ACHN (cell line): ENCODE measurements at places on chromosomes 16 and 17.

- no peak for DNase-seq
Observed at GRCh38 chr17:16068323-16068722, 68.7 kb downstream of the TTC19 start.

DNA sequence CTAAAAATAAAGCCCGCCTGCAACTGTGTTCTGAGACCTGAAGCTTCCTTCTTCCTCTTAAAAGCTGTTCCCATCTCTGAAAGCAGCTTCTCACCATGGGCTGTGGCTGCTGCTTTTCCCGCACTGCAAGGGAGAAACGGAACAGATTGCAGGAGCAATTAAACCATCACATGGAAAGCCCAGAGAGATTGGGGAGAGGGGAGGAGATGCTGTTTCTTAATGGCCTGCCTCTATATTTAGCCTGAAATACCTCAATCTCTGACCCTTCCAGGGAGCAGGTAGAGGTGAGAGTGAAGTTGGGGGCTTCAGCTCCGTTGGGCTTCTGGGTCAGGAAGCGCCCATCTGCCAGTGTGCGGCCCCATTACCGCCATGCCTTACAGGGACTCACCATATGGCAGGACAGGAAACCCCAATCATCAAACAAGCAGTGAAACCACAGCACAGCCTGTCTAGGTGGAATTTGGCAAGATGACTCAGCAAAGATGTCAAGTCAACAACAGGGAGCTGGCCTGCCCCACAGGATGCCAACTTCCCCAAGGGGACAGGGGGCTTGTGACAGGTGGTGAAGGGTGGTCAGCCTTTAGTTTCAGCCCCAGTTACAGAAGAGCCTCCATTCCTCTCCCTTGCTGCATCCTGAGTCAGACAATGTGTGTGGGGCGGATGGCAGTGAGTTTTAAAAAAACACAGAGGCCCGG lies 286.6 kb upstream of the CCL2 start:
- DNase-seq: no peak

- no peak for DNase-seq
Observed at GRCh38 chr17:1940810-1941185, 84.3 kb downstream of the RTN4RL1 start.

DNA sequence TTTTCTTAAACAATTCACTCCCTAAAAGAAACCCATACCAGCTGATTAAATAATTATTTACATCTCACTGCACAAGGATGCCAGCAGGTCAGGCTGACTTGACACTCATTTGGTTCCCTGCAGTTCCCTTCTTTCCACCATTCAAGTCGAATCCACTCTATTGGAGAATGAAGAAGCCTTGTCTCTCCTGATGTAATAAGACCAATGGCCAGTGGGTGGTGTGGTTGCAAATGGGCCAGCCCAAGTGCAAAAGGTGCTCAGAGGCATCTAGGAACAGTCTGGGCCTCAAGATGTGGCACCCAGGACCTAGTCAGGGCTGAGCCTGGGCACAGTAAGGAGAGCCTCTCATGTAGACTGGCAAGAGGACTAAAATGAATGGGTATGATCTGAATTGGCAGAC lies 9.3 kb downstream of the C16orf78 start:
- peak; percentile 6 for DNase-seq

- DNase-seq: no peak
Observed at GRCh38 chr17:55040611-55041010, 72.0 kb downstream of the STXBP4 start.

- no peak for DNase-seq
Observed at GRCh38 chr17:45687594-45687993, 96.5 kb upstream of the CRHR1 start.

DNA sequence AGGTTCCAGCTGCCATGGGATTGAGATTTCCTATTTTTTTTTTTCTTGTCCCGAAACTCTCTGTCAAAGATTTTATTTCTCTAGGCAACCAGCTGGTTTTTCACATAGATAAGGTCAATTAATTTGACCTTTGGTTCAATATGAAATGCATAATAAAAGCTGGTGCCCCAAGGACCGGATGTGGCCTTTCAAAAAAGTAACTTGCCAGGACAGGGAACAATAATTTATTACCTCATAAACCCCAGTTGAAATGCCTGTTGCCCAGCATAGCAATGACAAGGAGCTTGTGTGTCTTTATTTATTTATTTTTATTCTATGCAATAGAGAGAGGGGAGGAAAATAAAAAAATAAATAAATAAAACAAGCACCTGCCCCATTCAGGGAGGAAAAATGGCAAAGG lies 472.7 kb downstream of the KCNJ2 start:
- no peak for DNase-seq

GRCh38 chr17:80559825-80560251 lies 15.2 kb downstream of the RPTOR start:
- DNase-seq: peak; percentile 73

DNA sequence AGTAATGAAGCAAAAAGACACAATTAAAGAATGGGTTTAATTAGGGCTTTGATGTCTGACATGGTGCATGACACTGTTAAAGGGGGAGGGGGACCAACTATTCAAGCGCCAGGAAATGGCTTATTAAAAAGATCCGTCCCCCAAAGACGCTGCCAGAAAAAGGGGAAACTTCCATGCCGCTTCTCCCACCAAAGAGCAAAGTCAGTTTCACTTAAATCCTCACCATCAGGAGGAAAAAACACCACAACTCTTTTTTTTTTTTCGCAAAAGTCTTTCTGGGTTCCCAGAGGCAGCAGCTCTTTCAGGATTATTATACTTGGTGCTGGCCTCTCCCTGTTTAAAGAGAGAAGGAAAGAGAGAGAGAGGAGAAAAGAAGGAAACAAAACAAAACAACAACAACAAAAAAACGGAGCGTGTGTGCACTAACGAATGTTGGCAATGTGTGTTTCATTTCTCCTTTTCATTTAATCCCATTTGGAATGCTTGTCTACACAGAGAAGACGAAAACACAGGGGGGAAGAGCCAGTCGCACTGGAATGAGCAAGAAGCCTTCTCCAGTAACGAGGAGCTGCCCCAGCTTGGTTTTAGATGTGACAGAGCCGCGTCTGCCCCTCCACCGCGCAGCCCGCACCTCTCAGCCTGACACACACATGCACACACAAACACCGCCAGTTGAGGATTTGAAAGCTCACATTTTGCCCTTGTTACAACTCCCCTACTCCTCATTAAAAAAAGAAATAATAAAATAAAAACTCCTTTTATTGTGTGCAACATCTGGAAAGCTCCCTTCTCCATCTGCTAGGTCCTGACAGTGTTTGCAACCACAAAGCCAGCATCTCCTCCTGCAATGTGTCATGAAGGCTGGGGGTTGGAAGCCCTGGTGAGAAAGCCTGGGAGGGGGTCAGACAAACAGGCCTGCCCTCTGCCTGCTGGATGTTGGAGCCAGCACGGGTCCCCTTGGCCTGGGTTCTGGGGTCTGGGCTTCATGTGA lies 32.7 kb upstream of the AXIN2 start:
- no peak for DNase-seq

DNA sequence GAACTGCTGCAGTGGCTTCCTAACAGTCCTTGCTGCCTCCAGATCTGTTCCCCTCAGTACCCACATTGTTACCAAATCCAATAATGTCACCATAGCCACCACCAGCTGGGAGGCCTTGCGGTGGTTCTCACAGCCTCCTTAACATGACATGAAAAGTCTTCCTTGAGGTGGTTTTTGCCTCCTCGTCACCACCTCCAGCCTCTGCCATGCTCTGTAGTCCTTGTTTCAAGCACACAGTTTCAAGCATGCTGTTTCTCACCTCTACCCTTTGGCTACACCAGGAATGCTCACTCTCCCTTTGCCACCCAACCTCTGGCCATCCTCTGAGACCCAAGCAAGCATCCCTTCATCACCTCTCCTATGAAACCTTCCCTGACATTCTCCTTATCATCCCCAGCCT lies 47.2 kb downstream of the DNAH9 start:
- DNase-seq: no peak

- DNase-seq: no peak
Observed at GRCh38 chr17:78433013-78433727, 54.7 kb downstream of the PGS1 start.

GRCh38 chr17:50737118-50737698 lies 17.8 kb downstream of the LUC7L3 start:
- no peak for DNase-seq

DNA sequence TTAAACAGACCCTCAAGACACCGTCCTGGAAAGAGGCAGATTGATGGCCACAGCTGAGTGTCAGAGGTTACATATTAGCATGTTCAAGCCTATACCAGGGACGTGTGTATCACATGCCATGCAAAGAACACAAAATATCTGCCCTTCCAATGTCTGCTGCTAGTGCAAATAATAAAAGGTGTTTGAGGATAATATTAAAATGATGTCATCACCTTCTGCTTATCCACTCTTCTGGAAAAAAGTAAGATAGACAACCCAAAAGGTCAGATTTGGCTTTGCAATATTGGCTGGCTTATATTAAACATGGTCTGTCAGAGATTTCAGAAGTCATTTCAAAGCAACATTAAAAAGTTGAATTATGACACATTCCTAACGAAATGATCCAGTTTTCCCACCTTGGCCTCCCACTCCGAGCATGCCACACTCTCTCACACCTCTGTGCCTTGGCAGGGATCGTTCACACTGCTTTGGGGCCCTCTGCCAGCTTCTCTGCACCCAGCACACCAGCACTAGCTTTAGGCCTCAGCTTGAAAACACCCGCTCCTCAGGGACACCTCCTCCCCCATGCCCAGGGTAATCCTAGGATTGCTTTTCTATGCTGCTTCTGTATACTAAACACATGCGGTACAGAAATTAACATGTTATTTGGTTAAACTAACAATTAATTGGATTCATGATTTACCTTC lies 248.2 kb downstream of the NTN1 start:
- no peak for DNase-seq
